Progenitor cell of endocrine pancreas (in vitro differentiated cells): ENCODE measurements at places on chromosomes 1 and 21.

GRCh38 chr1:229221106-229222019 is 49.5 kb upstream of the RAB4A start:
- no peak for DNase-seq

GRCh38 chr1:119375366-119375765 is 6.8 kb downstream of the HAO2 start:
- DNase-seq, result no peak

- DNase-seq, result no peak
Observed at GRCh38 chr1:247551721-247552120, 2.8 kb downstream of the GCSAML start.

- peak; percentile 34 for DNase-seq
Observed at GRCh38 chr1:151612501-151613281, 841 bp downstream of the SNX27 start.

DNA sequence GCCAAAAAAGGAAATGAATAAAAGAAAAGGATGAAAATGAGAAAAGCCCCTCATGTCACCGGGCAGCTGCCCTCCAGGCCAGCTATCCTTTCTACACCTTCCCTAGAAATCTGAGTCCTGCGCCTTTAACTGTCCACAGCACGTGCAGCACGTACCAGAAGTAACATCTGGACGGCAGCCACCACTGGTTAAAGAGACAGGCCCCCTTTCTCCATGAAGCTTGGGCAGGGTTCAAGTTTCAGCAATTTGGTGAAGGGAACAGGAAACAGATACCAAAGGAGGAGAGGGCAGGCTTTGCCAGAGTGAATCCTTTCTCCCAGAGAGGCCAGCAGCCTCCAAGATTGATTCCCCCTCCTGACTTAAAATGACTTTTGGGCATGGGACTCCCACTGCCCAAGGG is 3.6 kb upstream of the KIAA2013 start:
- DNase-seq, result no peak

DNA sequence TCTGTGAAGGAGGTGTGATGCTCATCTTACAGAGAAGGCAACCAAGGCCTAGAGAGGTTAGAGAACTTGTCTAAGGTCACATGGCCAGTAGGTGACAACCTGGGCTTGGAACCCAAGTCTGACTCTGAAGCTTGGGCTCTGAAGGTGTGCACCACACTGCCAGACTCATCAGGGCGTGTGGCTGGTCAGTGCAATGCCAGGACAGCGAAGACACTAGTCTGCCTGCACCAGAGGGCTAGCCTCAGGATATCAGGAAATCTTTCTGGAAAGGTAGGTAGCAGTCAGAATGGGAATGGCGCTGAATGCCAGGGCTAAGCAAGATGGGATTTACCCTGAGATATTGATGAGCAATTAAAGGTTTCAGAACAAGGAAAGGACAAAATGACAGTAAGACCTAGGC is 34.9 kb downstream of the ELK4 start:
- no peak for DNase-seq

GRCh38 chr1:62390071-62390470 is 46.8 kb upstream of the USP1 start:
- DNase-seq, result no peak

GRCh38 chr1:155884982-155885381 is 25.6 kb downstream of the SYT11 start:
- no peak for DNase-seq

DNA sequence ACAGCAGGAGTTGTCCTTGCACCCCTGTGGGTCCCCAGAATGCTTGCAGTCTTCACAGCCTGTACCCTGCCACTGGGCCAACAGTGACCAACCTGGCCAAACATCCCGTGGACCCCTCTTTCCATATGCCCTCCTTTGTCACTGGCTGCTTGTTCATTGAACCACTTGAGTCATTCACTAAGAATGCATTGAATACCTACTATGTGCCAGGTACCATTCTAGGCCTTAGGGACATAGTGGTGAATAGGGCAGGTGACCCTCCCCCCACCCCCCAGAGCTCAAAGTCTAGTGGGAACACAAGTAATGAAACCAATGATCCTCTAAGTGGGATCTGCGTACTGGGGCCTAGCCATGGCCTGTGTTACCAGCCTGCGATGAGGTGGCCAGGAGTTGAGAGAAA is 28.2 kb downstream of the PIGP start:
- no peak for DNase-seq

- DNase-seq, result no peak
Observed at GRCh38 chr21:25757531-25757930, 22.8 kb downstream of the GABPA start.

DNA sequence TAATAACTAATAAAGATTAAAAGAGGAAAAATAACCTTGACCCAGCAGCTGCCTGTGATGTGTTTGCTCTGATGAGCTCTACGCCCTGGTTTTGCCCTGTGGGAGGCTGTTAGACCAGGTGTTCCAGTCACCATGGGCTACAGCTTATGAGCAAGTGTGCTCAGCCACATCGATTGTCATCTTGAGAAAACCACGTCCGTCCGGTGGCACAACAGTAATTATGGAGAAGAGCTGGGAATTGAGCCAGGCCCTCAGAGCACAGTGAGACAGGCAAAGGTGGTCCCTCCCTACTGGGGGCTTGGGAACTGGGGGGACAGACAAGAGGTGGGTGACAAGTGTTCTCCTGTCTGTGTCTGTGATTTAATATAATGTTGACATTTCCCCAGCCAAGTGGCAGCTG is 420.5 kb downstream of the MATN1 start:
- peak; percentile 2 for DNase-seq

DNA sequence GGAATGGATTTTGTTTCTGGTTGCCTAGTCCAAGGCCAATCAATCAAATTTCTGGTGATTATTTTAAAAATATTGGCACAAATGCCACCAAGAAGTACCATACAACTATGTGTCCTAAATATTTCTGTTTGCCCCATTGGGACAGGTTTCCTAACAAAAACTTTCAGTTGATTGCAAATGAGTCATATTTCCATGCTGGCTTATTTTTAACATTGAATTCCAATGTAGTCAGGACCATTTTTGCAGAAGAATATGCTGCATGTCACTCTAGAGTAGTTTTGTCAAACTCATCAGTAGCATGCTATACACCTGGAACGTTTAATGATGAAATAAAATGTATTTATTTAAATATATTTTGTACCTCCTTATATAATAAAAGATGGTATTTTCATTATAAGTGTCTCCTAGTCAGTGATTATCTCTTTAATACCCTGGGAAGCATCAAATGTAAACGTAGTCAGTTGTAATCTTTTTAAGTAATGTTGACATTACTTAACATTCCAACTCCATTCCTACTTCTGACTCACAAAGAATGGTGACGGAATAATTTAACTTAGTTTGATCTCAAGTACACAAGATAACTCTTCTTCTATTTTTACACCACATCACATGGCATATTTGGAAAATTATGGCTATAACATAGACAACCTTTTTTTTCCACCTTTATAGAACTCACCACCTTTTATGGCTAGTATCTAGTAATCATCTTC is 39.0 kb upstream of the USH2A start:
- no peak for DNase-seq

DNA sequence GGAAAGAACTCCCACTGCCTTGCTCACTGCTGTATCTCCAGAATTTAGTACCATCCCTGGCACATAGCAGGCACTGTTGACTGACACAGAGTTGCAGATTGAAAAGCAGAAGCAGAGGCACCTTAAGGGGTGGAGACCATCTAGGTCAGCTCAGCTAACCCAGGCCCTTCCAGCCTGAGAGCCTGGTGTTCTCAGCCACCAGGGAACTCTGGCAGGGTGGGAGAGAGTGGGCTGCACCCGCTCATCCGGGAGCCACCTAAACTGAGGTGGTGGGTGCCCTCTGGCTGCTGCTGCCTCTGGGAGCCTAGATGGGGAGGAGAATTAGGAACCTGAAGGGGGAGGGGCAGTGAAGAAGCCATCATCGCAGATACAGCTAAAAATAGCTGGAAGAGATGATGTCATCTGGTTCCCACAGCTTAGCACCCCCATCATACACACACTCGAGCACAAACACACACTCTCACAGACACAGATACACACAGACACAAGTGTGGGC is 1.5 kb upstream of the TSPAN1 start:
- no peak for DNase-seq

GRCh38 chr1:2099886-2100779 is 49.9 kb downstream of the PRKCZ start:
- no peak for DNase-seq

DNA sequence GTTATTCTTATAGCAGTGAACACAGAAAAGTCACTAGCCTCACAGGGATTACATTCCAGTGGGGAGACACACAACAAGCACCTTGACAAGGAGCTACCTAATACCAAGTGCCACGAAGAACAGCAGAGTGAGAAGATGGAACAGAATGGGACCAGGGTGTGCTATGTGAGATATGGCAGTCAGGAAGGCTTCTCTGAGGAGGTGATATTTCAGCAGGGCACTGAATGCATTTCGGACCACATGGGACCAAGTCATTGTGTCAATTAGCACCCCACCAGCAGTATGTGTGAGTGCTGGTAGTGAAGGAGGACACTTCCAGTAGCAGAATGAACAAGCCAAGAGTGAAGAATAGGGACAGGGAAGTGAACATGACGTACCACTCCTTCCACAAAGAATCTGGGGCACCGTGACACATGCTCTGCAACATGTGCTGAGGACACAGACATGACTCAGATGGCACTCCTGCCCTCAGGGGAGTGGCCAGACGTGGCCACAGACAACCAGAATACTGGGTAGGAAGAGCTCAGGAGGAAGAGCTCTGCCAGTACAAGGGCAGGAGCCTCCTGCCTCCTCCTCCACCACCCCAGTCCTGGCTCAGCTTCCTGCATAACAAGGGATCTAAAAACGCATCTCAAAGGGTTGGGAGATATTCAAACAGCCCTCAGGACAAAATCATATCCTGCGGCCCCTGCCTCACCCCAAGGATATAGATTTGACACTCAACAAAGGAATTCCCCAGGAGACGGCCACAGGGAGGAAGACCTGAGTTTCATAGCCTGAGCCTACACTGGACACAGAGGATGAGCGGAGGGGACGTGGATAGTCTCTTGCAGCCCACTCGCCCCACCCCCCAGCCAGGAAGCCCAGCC is 102.5 kb downstream of the TRABD2B start:
- no peak for DNase-seq

- DNase-seq, result no peak
Observed at GRCh38 chr1:27519331-27520258, 29.6 kb upstream of the WASF2 start.

DNA sequence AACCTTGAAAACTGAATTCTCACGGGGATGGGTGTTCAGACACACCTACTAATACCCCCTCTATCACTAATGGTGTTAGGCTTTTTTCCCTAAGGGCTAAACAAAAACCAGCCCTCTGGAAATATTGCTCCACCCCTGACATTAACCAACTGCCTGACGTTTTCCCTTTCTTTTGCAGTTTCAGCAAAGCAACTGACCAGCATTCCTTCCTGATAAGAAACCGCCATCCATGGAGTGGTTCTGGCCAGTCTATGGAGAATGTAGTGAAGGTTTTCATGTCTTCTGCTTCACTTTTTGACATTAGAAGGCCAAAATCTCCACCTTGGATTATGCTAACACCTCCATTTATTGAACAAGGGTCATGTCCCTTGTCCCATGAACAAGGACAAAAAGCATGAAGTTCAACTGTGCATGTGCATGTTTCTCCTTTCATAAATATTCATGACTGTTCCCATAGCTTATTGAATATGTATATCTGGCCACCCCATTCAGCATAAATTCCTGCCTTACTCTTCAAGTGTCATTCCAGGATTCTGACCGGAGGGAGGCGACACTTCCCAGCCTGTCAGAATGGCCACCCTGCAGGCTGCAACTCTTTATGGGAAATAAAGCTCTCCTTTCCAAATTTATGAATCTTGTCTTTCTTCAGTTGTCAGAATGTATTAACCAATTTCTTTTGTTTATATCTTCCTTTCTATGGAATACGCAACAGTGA is 314.3 kb downstream of the HHIPL2 start:
- no peak for DNase-seq

GRCh38 chr1:168096296-168097165 is 40.2 kb downstream of the GPR161 start:
- no peak for DNase-seq

GRCh38 chr1:245353411-245353810 is 198.6 kb downstream of the KIF26B start:
- no peak for DNase-seq

DNA sequence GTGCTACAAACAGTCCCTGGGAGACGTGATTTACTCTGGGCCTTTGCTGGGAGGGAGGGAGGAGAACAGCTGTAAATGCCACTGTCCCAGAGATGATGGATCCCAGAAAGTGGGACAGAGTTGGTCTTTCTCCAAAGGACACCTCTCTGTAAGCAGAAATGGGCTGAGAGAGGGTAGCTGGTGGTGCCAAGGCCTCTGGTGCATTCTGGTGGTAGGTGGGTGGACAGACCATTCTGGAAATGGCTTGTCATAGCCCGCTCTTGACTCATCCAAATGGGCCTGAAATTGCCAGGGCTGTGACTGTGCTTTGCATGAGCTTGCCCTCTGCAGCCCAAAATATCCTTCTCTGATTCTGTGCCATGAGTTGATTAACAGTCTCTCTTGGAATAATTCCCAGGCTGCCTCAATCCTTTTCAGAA is 36.1 kb downstream of the CCDC185 start:
- DNase-seq, result no peak

GRCh38 chr21:14850394-14850793 is 214.4 kb downstream of the NRIP1 start:
- no peak for DNase-seq

GRCh38 chr1:206686478-206687249 is 2.0 kb downstream of the MAPKAPK2 start:
- DNase-seq, result no peak

- no peak for DNase-seq
Observed at GRCh38 chr1:24903955-24904730, 25.9 kb downstream of the RUNX3 start.

DNA sequence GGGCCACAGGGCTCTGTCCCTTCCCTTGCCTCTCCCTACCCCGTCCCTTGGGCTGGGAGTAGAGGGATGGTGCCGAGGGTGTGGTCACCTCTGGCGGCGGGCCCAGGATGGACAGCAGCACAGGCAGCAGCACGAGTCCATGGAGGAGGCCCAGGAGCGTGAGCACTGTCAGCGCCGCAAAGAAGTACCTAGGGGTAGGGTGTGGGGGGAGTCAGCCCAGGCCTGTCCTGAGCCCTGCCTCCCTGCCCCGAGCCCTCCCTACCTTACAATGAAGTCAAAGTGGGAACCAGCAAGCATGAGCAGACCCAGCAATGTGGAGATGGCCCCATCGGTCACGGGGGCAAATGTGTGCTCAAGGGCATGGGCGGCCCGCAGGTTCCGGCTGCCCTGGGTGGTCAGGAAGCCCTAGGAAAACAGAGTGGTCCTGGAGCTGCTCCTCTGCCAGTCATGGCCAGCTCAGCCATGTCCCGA is 14.7 kb downstream of the BTBD19 start:
- DNase-seq, result no peak

DNA sequence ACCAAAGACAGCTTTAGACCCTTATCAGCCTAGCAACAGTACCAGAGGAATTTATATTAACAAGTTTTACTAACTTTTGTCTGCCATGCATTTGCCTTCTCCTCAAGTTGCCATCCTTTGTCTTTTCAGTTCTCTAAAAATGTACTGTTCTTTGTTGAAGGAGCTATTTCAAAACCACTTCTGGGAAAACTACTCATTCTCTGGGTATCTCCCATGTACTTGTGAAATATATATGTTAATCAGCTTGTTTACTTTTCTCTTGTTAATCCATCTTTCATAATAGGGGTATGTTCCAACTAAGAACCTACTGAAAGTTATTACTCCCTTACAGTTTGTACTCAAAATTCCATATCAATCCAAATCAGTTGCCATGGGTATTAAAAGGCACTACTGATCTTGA is 16.3 kb downstream of the DPYD start:
- no peak for DNase-seq

GRCh38 chr1:24385160-24385940 is 28.2 kb downstream of the STPG1 start:
- no peak for DNase-seq
